ENCODE measurements at places on chromosomes 13 and 19.

DNA sequence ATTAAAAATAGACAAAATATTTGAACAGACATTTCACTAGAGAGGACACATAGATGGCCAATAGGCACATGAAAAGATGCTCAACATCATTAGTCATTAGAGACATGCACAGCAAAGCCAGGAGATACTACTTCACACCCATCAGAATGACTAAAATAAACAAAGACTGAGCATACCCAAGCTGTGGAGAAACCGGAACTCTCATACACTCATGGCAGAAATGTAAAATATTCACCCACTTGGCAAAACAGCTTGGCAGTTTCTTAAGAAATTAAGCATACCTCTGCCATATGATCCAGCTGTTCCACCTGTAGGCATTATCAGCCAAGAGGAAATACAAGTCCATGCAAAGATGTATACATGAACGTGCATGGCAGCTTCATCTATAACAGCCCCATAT, 213.4 kb downstream of the TSHZ3 start:
- DNase-seq: no peak

- DNase-seq: peak; percentile 90
Observed at GRCh38 chr13:33204130-33204927, 81.2 kb downstream of the STARD13 start.

GRCh38 chr13:113941571-113942191, 32.2 kb downstream of the C13orf46 start:
- no peak for DNase-seq

DNA sequence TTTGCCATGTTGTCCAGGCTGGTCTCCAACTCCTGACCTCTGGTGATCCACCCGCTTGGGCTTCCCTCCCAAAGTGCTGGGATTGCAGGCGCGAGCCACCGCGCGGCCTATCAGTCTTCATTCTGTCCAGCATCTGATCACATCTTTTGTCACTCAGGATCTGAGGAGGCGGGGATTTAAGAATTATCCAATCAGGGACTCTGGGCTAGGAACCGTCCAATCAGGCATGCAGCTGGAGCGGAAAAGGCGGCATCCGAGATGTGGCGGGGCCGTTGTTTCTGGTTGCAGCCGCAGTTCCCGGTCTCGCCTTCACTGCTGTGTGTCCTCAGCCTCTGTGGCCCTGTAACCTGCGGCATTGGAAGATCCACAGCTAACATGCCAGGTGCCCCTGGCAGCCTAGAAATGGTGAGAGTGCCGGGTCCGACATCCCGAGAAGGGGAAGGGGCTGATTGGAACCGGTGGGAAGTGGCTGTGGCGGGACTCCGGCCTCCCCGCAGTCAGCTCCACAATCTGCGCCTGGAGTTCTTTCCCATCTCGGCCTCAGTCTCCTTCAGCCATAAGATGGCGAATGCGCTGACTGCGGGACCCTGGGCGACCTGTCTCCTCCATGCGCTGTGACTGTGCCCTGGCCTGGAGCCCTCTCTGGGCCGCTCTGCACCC, at the start of gene ZNF729:
Gene ZNF729, plus strand, starts transcription at position 291 of the 660 bp plus-strand sequence. Its CDS starts 85 bp downstream, at position 376.
- DNase-seq: no peak

- DNase-seq: peak; percentile 99
Observed at GRCh38 chr13:50208826-50209335, 193.6 kb downstream of the KCNRG start.

DNA sequence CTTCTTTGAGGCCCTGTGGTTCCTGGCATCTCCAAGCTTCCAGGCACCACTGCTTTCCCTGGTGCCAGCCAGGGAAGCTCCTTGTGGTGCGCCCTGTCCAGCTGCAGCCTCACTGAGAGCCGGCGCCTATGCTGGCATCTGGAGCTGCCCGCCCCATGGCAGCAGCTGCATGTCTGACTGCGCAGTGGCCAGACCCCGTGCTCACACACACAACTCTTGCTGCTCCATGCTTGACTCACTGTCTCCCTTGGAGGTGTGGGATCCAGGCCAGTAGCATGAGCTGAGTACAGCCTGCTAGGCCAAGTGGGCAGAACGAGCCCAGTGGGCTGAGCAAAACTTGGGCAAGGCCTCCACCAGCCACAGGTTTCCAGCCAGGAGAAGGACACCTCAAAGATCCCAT, 11.5 kb upstream of the SUPT20H start:
- peak; percentile 6 for DNase-seq

DNA sequence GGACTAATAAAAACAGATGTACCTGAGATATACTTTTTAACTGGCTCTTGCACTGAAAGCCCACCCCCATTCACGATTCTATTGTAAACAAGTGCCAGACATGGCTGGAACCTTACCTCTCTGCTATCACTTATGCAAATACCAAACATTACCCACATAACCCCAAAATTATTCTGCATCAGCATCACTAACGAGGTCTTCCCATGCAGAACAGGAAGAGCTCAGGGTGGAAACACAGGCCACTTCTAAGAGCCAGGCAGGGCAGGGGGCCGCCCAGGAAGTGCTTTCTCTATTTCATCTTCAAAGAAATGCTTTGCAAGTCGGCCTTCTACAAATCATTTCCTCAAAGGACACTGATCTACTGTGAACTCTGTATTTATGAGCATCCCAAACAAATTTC, 7.3 kb downstream of the IRS2 start:
- DNase-seq: no peak

DNA sequence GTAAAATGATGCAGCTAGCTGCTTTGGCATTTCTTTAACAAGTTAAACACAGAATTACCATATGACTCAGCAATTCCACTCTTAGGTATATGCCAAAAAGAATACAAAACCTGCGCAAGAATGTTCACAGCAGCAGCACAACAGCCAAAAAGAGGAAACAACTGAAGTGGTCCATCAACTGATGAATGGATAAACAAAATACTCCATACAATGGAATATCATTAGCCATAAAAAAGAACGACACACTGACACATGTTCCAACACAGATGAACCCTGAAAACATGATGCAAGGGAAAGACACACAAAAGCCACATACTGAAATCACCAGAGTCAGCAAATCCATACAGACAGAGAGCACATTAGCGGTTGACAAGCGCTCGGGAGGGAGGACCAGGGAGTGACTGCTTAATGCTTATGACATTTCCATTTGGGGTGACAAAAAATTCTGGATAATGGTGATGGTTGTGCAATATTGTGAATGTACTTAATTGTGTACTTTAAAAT, 3.0 kb downstream of the PCID2 start:
- no peak for DNase-seq

- DNase-seq: no peak
Observed at GRCh38 chr13:106529415-106530170, 5.9 kb downstream of the EFNB2 start.

GRCh38 chr19:48296963-48297734, 27.3 kb downstream of the ZNF114 start:
- DNase-seq: no peak

DNA sequence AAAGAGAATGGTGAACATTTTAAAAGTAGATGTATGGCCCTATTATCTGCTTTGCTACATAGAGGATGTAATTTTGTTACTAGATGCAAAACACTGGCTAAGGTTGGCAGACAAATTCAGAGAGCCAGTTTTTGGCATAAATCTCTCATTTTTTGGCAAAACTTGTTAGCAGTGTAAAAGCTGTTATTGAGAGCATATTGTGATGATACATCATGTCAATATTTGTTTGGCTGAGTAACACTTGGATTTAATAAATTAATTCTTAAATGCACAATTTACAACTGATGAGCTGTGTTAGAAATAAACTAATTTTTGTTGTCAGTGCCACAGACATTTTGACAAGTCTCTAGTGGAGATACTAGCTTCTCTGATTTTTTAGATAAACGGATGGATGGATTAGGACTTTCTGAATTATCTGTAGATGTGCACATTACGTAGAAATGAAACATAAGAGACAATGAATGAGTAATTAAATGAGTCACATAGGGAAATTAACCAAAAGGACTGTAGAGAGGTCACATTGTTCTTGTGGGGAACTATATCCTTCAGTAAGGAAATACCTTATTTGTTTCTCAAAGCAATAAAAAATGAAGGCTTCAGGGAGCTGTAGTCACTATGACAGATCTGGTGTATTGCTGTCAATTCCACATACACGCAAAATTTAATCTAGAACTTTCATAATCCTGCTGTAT, 17.4 kb downstream of the UFM1 start:
- no peak for DNase-seq

- no peak for DNase-seq
Observed at GRCh38 chr13:43127827-43128226, 104.4 kb downstream of the DNAJC15 start.

- DNase-seq: no peak
Observed at GRCh38 chr13:91155512-91156114, 191.9 kb upstream of the MIR17HG start.

- no peak for DNase-seq
Observed at GRCh38 chr19:11549386-11549953, 9.6 kb downstream of the ELOF1 start.

- DNase-seq: no peak
Observed at GRCh38 chr19:58429745-58430144, 10.2 kb downstream of the ZNF132 start.

DNA sequence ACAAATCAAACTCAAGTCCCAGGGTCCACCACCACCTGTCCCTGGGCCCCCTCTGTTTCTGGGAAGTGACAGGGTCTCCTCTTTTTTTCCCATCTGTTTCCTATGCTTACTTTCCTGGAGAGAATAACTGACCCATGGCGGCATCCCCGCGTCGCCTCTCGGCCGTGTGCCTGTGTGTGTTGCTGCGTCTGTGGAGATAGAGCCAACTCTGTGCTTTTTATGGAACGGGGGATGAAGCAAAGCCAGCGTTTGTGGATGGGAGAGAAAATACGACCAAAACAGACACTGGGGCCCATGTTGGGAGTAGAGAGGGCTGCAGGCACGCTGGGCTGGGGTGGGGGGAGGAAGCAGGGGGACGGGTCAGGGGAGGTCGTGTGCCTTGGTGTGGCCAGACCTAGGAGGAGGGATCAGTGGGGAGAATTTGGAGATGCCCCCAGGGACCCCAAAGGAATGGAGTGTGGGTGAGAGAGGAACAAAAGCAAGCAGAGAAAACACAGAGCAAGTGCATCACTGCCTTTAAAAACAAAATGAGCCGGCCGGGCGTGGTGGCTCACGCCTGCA, 16.6 kb downstream of the PLK5 start:
- DNase-seq: peak; percentile 3

GRCh38 chr13:99154064-99154463, 46.6 kb upstream of the UBAC2 start:
- DNase-seq: no peak

- no peak for DNase-seq
Observed at GRCh38 chr13:30667014-30667413, 49.3 kb downstream of the USPL1 start.

GRCh38 chr13:84524586-84524985, 642.3 kb upstream of the SLITRK1 start:
- DNase-seq: no peak

GRCh38 chr13:44415815-44416214, 42.2 kb downstream of the SERP2 start:
- DNase-seq: no peak

GRCh38 chr19:2590630-2591399, 111.7 kb downstream of the GNG7 start:
- DNase-seq: no peak
